ENCODE measurements at places on chromosomes 2 and 18. TPM values are rescaled to one million over a fixed set of nuclear protein-coding genes. Genes with fewer than 3 reads are reported as not detected.

Gene NAT8
- total RNA-seq: not detected

Gene TLX2
- 0.34 TPM for total RNA-seq

Gene MROH2A
- total RNA-seq: not detected

Gene TTL
- 25.0 TPM for total RNA-seq

Gene COL4A4
- 0.89 TPM for total RNA-seq

Gene ASB18
- total RNA-seq: not detected

Gene ST8SIA3
- not detected for total RNA-seq

Gene GKN1
- not detected for total RNA-seq

Gene NDC80
- 65.8 TPM for total RNA-seq

Gene MLPH
- 50.7 TPM for total RNA-seq

Gene GALR1
- not detected for total RNA-seq

Gene TNFRSF11A
- 1.3 TPM for total RNA-seq

Gene M1AP
- not detected for total RNA-seq

Gene EFHD1
- 1.7 TPM for total RNA-seq

Gene SERPINB13
- total RNA-seq: not detected

Gene BOLL
- total RNA-seq: not detected

Gene IL36G
- total RNA-seq: not detected

Gene HOXD9
- 0.57 TPM for total RNA-seq

Gene VIT
- total RNA-seq: 34.0 TPM
